ENCODE measurements at places on chromosomes 7 and 10.

DNA sequence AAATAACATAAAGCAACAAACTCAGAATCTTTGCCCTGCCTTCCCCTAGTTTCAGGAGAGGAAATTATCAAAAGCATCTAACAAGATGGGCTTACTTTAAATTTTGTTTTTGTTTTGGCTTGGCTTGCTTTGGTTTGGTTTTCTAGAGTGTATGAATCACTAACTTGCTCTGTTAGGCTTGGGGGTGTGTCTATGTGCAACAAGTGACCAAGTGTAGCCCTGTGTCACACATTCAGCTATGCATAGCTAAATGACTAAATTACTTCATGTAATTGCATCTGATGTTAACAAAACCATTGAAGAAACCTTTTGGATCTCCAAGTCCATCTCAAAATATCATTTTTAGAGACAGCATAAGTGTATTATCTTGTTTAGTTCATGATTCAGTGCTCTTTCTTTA, 251.0 kb downstream of the TFEC start:
- no peak for DNase-seq

- no peak for DNase-seq
Observed at GRCh38 chr10:31760674-31761081, 168.0 kb downstream of the ARHGAP12 start.

- no peak for DNase-seq
Observed at GRCh38 chr10:132316133-132316532, 8.4 kb upstream of the STK32C start.

DNA sequence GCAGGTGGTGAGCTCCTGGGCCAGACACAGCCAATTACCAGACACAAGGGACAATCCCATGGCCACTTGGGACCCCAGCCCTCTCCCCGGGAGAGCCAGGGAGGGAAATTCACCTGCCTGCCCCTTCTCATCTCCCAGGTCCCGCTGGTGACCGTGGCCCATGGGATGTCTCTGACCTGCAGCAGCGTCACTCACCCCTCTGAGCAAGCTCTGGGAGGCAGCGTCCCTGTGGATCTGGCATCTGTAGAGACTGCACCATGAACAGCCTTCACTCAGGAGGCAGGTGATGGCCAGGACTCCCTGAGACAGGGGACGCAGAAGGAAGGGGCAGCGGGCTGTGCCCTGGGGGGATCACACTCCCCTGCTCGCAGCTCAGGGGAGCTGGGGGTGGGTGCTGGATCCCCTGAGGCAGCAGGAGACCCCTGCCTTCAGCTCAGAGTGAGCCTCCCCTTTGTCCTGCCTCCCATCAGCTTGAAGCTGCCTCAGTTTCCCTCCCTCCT, 90.8 kb downstream of the FOXL3 start:
- no peak for DNase-seq

DNA sequence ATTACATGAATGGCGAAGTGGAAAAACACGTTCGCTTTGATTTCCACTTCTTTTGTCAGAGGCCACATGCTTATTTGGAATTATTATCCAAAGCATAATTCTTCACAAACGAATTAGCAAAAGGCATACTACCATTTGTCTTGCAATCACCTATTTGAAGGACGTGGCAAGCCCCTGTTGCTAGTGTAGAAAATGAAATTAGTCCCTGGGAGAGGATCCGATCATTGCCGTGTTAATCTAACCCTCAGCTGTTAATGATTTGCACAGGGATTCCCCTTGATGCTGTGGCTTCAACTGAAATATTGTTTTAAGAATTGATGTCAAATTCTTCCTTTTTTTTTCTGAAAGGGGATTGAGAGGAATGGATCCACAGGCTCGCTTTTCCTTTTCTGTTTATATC, 4.6 kb downstream of the AGMO start:
- DNase-seq = no peak

GRCh38 chr7:128673571-128673970, 1.5 kb downstream of the GARIN1A start:
- DNase-seq = no peak

- no peak for DNase-seq
Observed at GRCh38 chr7:150514748-150515222, at the start of gene GIMAP7. Gene GIMAP7, plus strand, starts transcription at chr7:150514872. Its CDS starts 5,103 bp downstream, at chr7:150519975.

DNA sequence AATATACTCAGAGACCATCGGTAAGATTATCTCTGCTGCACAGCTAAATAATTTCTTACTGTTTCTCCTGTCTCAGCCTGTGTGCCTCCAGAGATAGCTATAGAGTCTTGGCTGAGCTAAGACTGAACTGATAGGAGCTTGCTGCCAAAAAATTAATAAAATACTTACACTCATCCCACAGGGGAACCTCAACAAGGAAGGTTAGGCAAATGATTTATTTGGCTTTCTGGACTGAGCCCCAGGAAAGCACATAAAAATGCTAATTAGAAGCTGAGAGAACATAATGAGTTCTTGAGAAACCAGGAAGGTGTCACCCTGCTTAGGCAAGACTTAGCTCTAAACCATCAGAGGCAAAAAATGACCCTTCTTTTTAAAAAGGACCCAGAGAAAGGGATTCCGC, 534.5 kb downstream of the TNS3 start:
- peak; percentile 37 for DNase-seq

DNA sequence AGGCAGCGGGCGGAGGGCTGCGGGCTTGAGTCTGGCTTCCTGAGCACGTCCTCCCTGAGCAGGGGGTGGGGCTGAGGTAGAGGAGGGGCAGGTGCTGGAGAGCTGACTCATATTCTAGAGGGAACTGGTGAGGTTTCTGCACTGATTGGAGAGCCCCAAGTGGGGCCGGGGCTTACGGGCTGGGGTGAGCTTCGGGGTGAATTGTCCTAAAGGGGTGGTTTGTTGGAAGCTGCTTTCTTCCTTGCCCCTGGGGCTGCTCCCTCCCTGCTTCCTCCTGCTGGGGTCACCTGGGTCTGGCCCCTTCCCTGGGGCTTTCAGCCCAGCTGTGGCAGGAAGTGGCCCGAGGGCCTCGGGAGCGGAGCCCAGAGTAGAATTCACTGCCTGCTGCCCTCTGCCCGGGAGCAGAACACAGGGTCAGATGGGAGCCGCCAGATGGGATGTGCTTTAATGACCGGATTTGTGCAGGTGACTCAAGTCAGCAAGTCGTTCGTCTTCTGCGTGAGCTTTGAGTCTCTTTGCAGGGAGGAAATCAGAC, 48.6 kb downstream of the FAM20C start:
- peak; percentile 66 for DNase-seq

DNA sequence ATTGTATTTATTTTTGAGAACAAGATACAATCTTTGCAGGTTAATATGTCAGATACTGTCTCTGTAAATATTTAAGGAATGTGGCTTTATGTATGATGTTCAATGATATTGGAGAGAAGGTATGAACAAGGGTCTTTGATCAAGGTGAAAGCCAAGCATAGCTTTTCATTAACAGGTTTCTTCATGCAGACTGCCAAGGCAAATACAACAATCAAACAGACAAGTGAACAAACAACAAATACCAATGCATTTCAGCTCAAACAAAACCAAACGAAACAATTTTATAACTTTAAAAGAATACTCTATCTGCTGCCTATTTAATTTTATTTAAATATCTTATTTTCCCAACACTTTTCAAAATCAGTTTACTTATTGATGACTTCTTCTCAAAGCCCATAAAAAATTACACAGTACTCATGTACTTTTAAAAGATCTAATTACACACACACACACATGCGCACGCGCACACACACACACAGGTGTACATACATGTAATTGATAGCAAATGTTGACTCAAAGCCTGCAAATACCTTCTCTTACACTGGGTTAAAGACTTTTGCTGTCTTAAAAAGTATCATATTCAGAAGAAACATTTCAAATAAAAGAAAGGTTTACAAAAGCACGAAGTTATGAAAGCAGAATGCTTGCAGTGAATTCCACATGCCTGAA, 201.1 kb upstream of the CCDC6 start:
- DNase-seq = no peak

- DNase-seq = no peak
Observed at GRCh38 chr10:44395902-44396670, 11.2 kb upstream of the CXCL12 start.

- no peak for DNase-seq
Observed at GRCh38 chr7:150402671-150403321, 23.7 kb downstream of the ZNF775 start.

- DNase-seq = no peak
Observed at GRCh38 chr10:6045314-6045848, 16.8 kb downstream of the IL2RA start.

GRCh38 chr10:103666087-103666761, 172.7 kb downstream of the NEURL1 start:
- no peak for DNase-seq

GRCh38 chr10:27878281-27878680, 120.6 kb downstream of the ODAD2 start:
- DNase-seq = no peak

DNA sequence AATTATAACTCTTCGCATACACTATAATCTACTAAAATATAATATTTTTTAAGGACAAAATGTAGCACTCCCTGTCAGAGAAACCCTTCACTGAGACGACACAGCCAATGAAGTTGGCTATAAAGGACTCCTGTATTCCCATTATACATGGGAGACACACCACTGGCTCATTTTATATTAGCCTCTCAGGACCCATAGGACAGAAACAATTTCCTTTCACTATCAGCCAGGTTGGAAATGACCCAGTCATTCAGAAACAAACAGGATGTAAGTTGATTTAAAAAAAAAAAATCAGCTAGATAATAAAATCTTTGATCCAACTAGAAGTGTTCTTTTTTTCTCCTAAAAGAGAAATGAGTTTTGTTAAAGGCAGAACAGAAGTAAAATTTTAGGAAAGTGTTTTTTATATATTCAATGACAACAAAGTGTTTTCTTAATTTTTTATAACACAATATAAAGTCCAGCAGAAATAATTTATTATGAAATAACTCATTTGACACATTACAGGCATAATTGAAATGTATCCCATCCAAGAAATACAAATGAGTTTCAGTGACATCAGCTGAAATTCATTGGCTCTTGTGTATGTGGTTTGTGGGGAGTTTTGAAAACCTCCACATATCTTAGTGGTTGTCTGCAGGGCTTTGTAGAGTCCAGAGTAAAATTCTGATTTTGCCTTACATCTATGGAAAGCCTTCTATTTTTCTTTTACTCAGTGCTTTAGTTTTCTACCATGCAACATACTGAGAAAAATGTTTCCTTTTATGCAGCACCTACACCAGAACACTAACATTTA, 64.1 kb downstream of the CTTNBP2 start:
- peak; percentile 31 for DNase-seq

DNA sequence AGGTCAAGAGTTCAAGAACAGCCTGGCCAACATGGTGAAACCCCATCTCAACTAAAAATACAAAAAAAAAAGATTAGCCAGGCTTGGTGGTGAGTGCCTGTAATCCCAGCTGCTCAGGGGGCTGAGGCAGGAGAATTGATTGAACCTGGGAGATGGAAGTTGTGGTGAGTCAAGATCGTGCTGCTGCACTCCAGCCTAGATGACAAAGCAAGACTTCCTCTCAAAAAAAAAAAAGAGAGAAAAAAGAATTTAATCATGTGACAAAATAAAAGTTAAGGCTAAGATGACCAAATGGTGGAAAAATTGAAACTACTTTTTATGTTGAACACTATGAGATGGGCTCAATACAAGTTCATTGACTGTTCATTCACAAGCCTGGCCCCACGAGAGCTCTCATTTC, 141.1 kb upstream of the WDR11 start:
- peak; percentile 14 for DNase-seq

DNA sequence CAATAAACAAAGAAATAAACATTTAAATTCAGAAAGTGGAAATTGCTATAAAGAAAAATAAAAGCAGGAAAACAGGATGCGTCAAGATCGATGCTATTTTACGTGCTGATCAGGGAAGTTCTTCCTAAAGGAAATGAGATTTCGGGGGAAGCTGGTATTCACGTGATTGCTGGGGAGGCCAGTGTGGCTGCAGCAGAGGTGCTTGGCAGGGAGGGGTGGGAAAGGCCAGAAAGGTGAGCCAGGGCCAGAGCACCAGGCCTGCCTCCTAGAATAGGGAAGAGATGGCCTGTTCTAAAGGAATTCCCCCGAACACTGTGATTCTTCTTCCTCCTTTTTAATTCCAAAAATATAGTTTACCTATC, 923 bp upstream of the CREB3L2 start:
- DNase-seq = no peak

DNA sequence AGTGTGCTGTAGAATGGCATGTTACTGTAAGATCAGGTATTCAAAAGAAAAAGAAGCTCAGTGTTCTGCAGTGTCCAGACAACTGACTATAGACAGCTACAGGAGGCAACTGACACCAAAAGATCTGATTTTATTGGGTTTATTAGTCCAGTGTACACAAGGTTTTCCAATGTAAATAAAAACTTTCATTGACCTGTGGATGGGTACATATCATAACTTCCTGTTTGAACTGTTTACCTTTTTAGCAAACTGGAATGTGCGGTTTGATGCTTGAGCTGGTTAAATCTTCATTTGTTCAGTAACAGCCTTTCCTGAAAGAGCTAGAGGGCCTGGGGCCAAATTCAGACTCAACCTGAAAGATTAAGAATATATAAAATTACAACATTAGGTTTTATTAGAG, 172.6 kb upstream of the SP8 start:
- no peak for DNase-seq

GRCh38 chr7:84364708-84365107, 170.1 kb upstream of the SEMA3A start:
- DNase-seq = peak; percentile 81

- DNase-seq = no peak
Observed at GRCh38 chr7:117411539-117411938, 15.8 kb downstream of the ASZ1 start.

DNA sequence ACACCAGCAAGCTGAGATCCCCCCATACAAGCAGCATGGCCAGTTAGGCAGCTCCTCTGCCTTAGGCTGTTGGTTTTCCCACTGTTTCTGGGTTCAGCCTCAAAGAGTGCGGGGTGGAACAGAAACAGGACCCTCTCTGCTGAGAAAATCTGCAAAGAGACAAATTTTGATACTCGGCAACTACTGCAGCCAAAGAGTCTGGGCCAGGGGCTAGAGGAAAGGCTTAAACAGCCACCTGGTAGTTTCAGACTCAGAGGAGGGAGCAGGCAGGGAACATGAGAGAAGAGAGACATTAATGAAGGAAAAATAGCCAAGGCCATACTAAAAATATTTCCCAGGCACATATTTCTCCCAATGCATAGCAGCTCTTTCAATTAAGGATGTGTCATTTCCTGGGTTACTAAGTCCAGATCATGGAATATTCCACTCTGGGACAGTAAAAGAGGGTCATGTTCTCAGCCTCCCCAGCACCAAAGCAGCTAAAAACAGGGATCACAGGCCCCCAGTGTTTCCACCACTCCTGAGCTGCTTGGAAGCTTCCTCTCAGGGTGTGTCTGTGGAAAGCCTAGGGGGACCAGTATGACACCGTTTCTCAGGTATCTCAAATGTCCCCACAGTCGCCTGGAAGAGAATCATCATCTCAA, 29.8 kb downstream of the PDLIM1 start:
- peak; percentile 78 for DNase-seq
